ENCODE measurements at places on chromosomes 5 and 9. TPM values are rescaled to one million over a fixed set of nuclear protein-coding genes. Genes with fewer than 3 reads are reported as not detected.

GRCh38 chr5:32297181-32298058, 15.3 kb downstream of the MTMR12 start:
- no peak overlapping the region for H3K27ac ChIP-seq
- no peak overlapping the region for H3K4me3 ChIP-seq
- H3K36me3 ChIP-seq: no peaks in the 10 kb centered on the region
- H3K27me3 ChIP-seq: no peaks in the 10 kb centered on the region
- DNase-seq: no peak
- H3K4me1 ChIP-seq: peaks cover 6% of the 10 kb centered on the region

SHISAL2B gene
- total RNA-seq: not detected

GRCh38 chr9:91429501-91429900, 5.9 kb upstream of the NFIL3 start:
- peaks cover 27% of the 10 kb centered on the region for H3K4me1 ChIP-seq
- DNase-seq: no peak
- no peak overlapping the region for H3K27ac ChIP-seq
- no peaks in the 10 kb centered on the region for H3K27me3 ChIP-seq

GRCh38 chr9:117744369-117744768, 40.2 kb downstream of the TLR4 start:
- no peaks in the 10 kb centered on the region for H3K4me1 ChIP-seq
- DNase-seq: no peak
- H3K27ac ChIP-seq: no peak overlapping the region
- H3K27me3 ChIP-seq: no peaks in the 10 kb centered on the region

MVB12B gene
- total RNA-seq: 10.9 TPM

All from HCT116 (cell line).